ENCODE measurements at places on chromosomes 1 and 21.
A peak's percentile ranks its signal among the peaks of the same experiment; 100 is the strongest.

- DNase-seq, result no peak
These were observed 136.8 kb upstream of the SPAG17 start for GRCh38 chr1:118321840-118322239.

GRCh38 chr1:26373281-26373680 lies 731 bp upstream of the ZNF683 start:
- peak; percentile 41 for DNase-seq

DNA sequence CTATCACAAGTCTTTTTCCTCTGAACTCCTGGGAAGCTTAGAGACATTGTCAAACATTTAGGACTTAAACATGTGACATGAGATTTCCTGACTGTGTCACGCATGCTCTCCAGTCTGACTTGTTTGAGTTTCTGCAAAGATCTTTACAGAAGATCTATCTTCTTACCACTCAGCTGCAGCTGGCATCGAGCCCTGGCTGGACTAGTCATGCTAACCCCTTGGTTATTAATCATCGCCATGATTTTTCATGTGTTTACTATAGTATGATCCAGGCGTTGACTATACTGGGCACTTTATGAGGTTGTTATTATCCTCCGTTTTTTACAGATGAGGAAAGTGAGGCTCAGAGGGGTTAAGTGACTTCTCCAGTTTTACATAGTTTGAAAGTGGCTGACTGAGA lies 18.1 kb upstream of the IRF2BP2 start:
- no peak for DNase-seq

- no peak for DNase-seq
These were observed 159.8 kb downstream of the PIK3R3 start for GRCh38 chr1:45972621-45973020.

DNA sequence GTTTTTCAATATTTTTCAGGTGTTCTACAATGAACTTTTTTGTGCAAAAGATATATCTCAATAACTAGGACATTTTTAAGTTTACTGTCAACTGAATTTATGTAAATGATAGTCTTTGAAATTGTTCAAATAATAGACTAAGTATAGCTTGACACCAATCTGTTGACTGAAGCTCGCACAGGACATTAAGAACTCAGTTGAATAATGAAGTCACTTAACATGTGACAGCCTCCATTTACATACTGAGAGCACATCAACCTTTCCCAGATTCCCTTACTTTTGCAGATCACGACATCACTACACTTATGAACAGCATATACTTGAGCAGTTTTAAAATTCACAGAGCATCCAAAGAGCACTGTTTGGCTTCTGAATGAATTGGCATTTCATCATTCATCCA lies 268.2 kb downstream of the LRRC7 start:
- no peak for DNase-seq

- no peak for DNase-seq
These were observed 32.1 kb downstream of the PCSK9 start for GRCh38 chr1:55071477-55071876.

- DNase-seq, result no peak
These were observed 20.8 kb upstream of the MYSM1 start for GRCh38 chr1:58720680-58721079.

GRCh38 chr1:205650241-205650640 lies 18.4 kb upstream of the ELK4 start:
- no peak for DNase-seq

- peak; percentile 86 for DNase-seq
These were observed 59.0 kb upstream of the ACOT11 start for GRCh38 chr1:54488779-54489626.

DNA sequence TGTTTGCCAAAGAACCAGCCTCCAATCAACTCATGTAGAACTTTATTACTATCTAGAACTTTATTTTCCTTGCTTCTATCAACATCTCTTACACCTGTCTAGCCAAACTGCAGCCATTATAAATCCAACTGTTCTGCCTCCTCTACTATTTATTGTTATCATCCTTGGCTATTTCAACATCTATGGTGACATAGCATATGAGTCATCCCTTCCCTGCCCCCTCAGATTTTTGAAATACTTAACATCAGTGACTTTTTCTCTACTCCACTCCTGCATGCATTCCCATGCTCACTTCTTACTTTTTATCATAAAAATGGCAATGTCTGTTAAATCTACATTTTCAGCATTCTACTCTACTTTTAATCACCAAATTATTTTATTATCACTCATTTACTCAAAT lies 544.9 kb upstream of the NEGR1 start:
- no peak for DNase-seq

DNA sequence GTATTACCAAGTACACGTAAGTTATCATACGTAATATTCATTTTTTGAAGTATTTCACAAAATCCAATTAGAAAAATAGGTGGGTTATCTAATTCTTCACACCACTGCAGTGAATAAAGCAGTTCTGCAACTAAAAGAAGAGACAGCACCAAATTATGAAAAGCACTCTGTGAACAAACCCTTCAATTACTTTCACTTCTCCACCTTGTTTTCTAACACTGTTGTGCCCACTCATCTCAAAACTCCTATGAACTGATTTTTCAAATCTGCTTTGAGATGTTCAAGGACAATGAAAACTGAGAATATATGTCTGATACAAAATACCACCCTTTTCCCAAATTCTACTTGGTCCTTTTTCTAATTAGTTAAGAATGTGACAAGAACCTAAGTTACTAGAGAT lies 39.4 kb downstream of the LTN1 start:
- no peak for DNase-seq

DNA sequence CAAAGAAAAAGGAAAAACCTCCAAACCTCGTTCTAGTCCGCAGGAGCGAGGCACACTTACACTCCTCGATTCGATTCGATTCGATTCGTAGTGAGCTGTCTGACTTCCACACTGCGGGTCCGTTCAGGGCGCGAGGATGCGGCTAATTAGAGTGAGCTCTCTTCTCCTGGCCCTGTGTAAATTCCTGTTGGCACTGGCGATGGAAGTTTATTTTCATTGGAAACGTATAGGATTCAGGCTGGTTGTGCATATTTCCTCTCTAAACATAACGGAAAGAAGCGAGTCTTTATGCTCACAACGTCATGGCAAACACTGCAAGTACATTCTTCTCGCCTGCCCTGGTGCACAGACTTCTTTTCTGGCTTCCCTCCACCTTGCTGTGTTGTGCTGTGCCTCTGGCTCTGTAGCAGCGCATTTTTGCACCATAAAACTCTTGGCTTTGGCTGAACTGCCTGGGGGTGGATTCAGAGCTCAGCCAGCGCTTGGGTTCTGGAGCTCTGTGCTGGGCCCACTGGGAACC lies 2.7 kb downstream of the HUNK start:
- DNase-seq, result no peak

- no peak for DNase-seq
These were observed 10.0 kb downstream of the C1orf87 start for GRCh38 chr1:60063561-60063960.

DNA sequence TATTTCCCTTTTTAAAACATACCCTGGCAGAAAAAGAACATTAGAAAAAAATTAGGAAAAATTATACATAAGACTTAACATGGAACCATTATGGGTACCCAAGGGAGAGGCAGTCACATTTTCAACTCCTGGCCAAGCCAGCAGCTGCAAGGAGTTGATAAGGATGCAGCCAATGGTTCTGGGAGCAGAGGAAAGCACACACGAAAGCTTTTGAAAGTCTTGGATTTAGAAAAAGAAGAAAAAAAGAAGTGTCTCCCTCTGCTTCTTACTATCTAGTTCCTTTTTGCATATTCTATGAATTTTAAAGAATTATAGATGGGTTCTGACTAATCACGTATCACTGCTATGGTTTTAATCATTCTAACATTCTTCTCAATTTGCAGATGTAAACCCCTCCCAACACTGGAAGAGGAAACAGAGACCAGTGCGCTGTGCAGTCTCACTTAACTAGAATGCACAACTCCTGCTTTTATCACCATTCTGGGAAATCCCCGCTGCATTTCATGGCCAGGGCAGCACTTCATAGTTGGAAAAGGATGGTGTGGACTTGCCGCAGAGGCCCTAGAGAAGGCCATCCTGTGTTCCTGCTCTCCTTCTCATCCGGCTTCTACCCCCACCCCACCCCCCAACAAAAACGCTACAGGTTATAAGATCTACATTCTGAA lies 2.7 kb upstream of the CD58 start:
- DNase-seq, result no peak

GRCh38 chr1:81710857-81711256 lies 89.9 kb upstream of the ADGRL2 start:
- DNase-seq, result no peak

DNA sequence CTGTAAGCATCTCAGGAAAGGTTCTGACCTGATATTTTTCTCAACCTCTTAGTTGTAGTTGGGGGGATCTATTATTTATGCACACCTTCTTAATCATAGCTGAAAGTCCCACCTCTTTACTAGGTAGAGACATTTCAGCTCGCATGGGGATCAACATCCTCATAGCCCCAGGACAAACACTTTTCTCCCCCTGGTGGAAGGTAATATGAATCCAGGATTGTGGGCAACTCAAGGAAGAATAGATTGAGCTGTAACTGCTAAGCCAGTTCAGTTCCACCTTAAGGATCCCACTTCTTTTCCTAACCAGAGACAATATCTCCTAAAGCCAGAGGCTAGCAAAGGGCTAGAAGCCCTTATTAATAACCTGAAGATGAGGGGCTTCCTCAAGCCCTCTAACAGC lies 25.4 kb upstream of the SMYD3 start:
- DNase-seq, result no peak

- DNase-seq, result no peak
These were observed 3.8 kb downstream of the DDI2 start for GRCh38 chr1:15620902-15621682.

DNA sequence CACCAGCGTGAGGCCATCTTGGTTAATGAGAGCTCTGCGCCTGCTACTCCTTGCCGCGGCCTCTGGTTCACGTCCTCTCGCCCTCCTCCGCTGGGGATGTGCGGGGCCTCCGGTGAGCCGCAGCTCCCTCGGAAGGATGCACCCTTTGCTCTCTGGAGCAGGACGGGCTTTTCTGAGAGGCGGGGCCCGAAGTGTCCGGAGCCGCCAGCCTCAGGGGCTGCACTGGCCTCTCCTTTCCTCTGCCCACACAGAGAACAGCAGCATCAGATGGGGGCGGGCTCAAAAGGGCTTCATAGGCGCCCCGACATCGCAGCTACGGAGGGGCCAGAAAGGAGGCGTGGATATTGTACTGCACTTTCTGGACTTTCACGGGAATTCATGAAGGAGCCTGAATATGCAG lies 284.7 kb downstream of the CAMTA1 start:
- DNase-seq, result no peak

DNA sequence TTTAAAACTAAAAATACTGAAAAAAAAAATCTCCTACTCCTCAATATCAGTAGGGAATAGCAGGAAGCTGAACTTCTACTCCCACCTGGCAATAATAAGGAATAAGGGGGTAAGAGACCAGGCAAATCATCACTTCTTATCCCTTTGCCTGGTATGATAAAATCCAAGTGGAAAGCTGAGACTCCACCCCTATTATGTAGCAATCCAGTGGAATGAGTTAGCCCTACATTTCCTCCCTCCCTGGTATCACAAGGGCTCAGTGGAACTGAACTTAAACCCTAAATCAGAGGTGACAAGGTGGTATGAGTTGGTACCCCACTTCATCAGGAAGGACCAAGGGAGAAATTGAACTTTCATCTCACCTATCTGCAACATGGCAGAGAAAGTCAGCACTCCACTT lies 25.7 kb downstream of the TRIM33 start:
- DNase-seq, result no peak

DNA sequence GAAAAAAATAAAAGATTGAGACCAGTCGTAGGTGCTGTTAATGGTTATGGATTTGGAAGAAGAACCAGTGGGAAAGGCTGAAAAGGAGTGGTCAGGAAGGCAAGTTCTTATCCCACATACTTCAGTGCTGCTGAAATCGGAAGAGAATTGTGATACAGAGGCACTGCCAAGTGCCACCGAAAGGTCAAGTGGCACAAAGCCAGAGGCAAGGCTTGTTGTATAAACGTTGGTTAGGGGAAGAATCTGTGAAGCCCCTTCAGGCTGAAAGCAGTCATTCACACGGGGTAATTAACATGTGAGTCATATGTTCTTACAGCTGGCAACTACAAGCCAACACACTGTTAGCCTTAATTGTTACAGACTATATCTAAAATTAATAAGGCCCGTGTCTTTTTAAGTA lies 48.8 kb downstream of the ZBTB40 start:
- DNase-seq, result no peak

DNA sequence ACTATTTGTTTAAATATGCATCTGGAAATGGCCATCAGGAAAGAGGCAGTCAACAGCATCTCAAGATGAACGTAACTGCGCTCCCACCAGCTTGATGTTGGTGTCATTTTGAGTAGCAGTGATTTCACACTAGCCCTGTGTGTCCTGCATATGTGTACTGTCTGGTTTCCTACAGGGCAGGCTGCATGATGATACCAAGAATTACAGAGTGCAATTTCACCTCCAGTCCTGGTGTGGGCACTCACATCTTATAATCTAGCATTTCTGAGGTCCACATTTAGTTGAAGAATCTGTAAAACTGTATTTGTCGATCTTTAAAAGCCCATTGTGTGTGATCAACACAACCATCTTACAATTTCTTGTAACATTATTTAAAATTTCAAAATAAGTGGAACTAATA lies 336.4 kb downstream of the PAPPA2 start:
- DNase-seq, result no peak

DNA sequence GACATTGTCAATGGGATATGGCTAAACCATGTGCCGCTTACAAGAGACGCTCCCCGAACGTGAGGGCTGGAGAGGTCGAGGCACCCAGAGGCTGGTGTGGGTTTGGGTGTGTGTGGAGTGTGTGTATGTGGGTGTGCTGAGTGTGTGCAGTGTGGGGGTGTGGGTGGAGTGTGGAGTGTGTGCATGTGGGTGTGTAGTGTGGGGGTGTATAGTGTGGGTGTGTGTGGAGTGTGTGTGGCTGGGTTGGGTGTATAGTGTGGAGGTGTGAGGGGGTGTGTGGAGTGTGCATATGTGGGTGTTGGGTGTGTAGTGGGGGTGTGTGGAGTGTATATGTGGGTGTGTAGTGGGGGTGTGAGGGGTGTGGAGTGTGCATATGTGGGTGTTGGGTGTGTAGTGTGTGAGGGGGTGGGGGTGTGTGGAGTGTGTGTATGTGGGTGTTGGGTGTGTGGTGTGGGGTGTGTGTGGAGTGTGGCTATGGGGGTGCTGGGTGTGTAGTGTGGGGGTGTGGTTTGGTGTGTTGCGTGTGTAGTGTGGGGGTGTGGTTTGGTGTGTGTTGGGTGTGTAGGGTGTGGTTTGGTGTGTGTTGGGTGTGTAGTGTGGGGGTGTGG lies 42.2 kb downstream of the SLC19A1 start:
- no peak for DNase-seq

- no peak for DNase-seq
These were observed 2.7 kb downstream of the IGSF9 start for GRCh38 chr1:159942632-159943277.

DNA sequence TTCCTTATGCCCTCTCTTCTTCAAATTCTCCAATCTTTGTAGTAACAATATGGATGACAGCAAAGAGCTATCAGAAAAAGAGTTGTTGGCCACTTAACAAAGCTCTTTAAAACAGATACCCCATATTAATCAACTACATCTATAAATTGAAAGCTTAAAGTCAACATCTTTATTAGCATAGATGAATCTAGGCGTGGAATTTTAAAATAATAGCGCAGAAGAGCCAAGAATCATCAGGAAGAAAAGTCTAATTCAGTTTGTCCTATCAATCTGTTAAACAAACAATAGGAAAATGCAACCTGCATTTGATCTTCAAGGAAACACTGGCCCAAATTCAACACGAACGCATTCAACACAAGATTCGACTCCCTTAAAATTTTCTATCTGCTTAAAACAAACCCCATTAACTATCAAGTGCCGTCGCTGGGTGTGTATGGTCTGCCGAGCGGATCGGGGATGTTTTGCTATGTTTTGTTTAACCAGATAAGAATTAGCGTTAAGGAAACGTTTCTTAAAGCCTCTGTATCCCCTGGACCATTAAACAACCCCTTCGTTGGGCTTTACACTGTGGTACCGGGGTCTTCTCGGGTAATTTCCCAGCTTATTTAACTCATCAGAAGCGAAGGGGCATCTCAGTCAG lies 1.0 kb downstream of the LYST start:
- no peak for DNase-seq
